KG1 (cell line): ENCODE measurements at places on chromosomes 1 and 21.

- no peak for DNase-seq
These were observed 63.6 kb upstream of the TNFSF18 start for GRCh38 chr1:173114346-173114745.

GRCh38 chr1:179105393-179105792 is 23.5 kb downstream of the TOR3A start:
- DNase-seq = no peak

- DNase-seq = peak; percentile 18
These were observed 317.2 kb upstream of the NFIA start for GRCh38 chr1:60765204-60765603.

GRCh38 chr1:10456048-10456447 is 6.2 kb downstream of the CORT start:
- no peak for DNase-seq

- DNase-seq = no peak
These were observed 17.7 kb upstream of the SAMD11 start for GRCh38 chr1:905811-906599.
